ENCODE measurements at places on chromosomes 3 and 15.

GRCh38 chr3:167151636-167152035 lies 228.5 kb downstream of the ZBBX start:
- DNase-seq, result no peak

DNA sequence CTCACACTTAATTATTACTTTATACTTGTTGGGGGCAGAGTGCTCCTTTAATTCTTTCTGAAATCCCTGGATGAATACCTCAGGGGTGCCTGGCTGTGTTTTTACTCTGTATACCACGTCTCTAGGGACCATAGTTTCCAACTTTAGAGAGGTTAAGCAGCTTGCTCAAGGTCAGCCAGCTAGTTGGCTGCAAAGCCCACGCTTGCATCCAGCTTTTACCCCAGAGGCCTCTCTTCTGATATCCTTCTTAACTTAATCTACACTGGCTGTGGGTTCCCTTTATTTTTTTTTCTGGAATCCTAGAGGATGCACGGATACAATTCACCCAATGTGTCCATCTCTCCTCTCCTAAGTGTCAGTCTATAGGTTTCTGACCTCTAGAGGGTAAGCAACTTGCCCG lies 1.4 kb downstream of the PDZRN3 start:
- DNase-seq, result no peak

DNA sequence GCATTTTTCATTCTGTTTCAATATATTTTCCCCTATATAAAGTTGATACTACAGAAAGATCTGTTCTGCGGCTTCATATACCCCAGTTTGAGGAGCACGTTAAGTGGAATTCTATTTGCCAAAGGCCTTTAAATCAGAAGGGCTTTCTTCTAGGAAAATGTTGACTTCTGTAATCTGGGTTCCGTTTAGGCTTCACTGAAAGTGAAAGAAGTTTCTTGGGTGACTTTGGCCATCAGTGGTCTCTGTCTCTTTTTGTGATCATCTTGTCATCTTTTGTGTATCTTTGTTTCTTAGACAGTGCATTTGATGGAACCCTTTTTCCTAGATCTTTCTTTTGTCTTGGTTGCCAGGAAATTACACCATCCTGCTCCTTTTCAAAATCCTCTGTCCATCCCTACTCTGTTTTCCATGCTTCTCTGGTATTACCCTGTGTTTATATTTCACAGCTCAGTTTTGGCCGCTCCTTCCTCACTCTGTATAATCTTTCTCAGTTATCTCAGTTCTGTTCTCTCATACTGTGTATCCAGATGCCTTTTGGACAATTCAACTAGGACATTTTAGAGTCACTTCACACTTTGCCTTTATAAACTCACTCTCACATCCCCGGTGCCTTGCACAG lies 40.7 kb upstream of the MAP3K13 start:
- no peak for DNase-seq

GRCh38 chr3:22922317-22922716 lies 280.8 kb upstream of the UBE2E2 start:
- no peak for DNase-seq

DNA sequence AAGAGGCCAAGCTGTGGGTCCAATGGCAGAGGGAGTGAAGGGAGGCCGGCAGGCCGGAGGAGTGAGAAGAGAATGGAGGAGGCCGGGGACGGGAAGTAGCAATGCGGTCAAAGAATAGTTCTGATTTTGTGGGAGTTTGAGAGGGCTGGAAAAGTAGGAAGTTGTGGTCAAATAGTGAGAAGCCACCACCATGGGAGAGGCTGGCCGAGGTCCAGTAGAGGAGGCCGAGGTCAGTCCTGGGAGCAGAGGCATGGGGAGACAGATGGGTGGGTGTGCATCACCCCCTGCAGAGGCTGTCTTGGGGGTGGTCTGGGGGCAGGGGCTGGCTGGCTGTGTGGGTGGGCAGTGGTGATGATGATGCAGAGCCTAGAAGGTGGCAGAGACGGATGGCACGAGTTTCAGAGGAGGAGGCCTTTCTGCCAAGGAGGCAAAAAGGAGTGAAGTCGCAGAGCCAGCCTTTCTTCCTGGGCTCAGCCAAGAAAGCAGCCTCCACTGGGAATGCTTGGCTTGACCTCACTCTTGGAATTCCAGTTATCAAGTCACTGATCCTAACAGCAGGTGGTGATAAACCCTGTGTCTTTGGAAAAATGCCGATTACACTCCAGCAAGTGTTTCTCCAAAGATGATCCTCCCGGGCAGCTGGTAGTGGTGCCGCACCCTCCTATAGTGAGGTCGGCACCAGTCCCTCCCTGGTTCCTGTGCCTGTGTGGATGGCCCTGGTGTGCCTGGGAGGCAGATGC lies 57.3 kb downstream of the ARNT2 start:
- DNase-seq, result no peak

- DNase-seq, result no peak
Measured at GRCh38 chr3:197532388-197532787, 23.4 kb downstream of the BDH1 start.

GRCh38 chr3:8658306-8659212 lies 14.0 kb upstream of the SSUH2 start:
- DNase-seq, result peak; percentile 58

- DNase-seq, result no peak
Measured at GRCh38 chr15:71784719-71785118, 25.6 kb upstream of the NR2E3 start.

DNA sequence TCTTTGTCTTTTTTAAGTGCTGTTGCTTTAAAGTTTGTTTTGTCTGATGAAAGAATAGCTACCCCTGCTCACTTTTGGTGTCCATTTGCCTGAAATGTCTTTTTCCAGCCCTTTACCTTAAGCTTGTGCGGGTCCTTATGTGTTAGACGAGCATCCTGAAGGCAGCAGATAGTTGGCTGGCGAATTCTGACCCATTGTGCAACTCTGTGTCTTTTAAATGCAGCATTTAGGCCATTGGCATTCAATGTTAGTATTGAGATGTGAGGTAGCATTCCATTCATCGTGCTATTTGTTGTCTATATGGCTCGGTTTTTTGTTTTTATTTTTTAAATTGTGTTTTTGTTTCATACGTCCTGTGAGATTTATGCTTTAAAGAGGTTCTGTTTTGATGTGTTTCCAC lies 55.0 kb downstream of the ZDHHC19 start:
- no peak for DNase-seq

- DNase-seq, result no peak
Measured at GRCh38 chr3:48107227-48107626, 81.0 kb downstream of the CDC25A start.

DNA sequence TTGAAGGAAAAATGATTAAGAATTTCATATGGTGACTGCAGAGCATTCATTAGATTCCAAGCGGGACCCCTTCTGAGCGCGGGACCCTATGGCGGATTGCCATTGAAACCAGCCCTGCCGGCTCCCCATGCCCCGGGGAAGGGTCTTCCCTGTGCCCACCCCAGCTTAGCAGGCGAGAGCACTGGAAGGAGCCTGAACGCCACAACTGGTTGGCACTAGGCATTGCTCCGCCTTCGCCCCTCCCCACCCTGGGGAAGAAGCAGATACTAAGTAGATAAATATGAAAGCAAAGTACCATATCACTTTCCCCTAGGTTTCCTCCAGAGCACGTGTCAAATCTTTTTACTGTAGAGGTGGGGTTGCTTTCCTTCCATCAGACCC lies 70.7 kb downstream of the CYP19A1 start:
- DNase-seq, result no peak

DNA sequence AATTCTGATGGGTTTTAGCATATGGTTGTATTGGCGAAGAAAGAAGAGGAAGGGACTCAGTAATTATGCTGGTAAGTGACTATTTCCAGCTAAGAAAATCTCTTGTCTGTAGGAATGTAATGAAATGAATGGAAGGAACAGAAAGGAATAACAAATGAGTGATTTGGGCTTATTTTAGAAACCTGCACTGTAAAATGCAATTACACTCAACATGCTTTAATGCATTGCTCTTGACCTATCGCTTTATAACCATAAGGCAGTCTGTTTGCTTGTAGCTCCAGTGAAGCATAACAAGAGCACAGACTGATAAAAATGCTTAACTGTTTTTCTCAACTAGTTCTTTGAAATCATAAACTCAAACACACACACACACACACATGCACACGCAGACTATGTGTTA lies 549.0 kb downstream of the ROBO2 start:
- DNase-seq, result no peak

DNA sequence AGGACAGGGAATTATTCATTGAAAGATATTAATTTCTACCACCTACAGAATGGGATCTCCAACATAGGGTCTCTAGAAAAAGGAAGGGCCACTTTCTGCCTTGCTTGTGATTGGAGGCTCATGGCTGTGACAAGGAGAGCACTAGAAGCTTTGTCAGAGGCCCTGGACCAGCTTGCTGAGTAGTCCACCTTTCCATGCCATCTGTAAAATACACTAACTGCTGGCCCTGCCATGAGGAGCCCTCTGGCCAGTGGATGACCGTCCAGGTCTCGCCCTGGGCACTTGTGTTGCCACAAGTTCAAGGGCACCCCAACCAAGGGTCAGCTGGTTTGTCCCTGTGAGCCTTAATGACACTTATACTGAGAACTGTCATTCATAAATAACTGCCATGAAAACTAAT lies 1.6 kb upstream of the SYNM start:
- no peak for DNase-seq

- no peak for DNase-seq
Measured at GRCh38 chr3:170563712-170564423, 22.0 kb downstream of the SLC7A14 start.

DNA sequence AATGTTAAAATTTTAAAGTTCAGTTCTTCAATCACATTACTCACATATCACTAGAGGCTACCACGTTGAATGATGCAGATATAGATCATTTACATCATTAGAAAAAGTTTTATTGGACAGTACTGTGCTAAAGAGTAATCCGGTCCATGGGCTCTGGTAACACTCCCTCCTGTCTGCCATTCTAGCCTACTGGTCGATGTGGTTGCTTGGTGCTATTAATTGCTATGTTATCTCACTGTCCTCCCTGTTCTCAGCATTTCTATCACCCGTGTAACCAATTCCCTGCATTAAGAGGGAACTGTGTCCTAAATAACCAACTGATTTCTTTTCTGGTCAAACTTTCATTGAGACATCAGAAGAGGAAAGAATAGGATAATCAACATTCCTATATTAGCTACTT lies 347.5 kb upstream of the RBMS3 start:
- DNase-seq, result no peak

DNA sequence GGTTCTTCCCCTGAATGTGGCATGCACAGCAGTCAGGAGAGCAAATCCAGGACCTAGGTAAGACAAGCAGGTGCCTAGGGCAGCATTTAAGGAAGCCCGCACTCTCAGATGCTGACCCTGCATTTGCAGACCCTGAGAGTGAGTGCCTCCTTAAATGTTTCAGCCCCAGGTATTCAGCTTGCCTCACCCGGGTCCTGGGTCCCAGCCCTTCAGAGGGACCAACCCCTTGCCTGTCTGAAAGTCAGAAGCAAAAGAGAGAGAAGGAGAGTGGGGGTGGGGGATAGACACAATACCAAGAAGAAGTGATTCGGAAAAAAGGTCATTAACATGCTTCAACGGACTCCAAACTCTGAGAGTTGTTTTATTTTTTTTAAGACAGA lies 75.0 kb downstream of the MEGF11 start:
- no peak for DNase-seq

- DNase-seq, result no peak
Measured at GRCh38 chr3:117102426-117102825, 392.8 kb downstream of the TUSC7 start.

- no peak for DNase-seq
Measured at GRCh38 chr15:83118291-83118827, 10.9 kb downstream of the TM6SF1 start.

GRCh38 chr3:25907081-25907480 lies 117.2 kb downstream of the OXSM start:
- DNase-seq, result no peak

DNA sequence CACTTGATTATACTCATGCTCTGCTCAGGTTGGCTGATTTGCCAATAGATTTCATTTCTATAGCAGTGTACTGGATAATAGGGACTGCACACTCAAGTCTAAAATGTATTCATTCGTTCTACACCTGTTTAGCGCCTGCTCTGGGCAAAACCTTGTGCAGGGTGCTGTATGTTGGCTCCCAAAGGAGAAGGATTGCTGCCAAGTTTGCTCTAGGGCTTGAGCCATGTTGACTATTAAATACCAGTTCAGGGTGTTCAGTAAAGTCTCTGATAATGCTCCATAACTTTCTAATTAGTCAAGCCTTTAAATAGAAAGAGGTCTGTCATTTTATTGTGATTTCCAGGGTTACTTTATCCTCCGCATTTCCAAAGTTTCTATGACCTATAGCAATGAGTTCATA lies 470.2 kb downstream of the MAGI1 start:
- no peak for DNase-seq

- no peak for DNase-seq
Measured at GRCh38 chr15:101049856-101050622, 130.9 kb downstream of the LRRK1 start.

DNA sequence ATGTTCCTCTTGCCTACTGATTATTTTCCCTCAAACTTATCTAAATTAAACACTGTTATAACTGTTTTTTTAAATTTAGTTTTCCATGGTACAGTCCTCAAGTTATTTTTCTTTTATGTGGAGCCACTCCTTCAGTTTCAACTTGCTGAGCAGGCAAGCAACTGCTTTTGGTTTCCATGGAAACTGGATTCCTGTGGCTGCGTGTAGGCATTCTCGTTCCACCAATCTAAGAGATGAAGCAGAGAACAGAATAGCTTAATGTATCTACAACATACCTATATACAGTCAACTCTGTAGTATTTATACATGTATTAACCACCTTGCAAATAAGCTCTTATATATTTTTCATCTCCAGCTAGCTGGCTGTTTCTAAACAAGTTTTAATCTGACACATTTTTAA lies 25.8 kb upstream of the ANXA2 start:
- no peak for DNase-seq

GRCh38 chr15:69074001-69074842 lies 59.7 kb downstream of the NOX5 start:
- DNase-seq, result no peak

- no peak for DNase-seq
Measured at GRCh38 chr15:58110999-58111717, 27.0 kb upstream of the AQP9 start.

GRCh38 chr3:46987743-46988401 lies 8.4 kb downstream of the NBEAL2 start:
- DNase-seq, result no peak

DNA sequence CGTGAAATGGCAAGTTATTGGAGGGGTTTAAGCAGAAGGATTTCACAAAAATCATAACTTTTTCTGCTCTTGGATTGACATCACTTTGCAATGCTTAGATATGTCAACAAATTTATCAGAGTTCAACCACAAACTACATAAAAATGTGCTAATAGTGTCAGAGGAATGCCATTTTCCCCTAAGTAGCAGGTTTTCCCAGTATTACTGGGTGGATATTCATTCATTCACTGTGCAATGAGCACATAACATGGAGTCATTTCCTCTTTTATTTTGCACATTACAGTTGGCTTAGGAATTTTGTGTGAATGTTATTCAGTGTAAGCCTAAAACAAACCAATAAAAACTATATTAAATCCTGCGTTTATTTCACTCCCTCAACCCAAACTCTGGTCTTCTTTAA lies 537.3 kb upstream of the MCTP2 start:
- DNase-seq, result no peak

GRCh38 chr15:94620632-94621031 lies 389.3 kb downstream of the MCTP2 start:
- DNase-seq, result no peak

GRCh38 chr3:167899093-167899492 lies 163.6 kb downstream of the SERPINI1 start:
- no peak for DNase-seq
